ENCODE measurements at places on chromosomes 7 and 10.

- no peak for DNase-seq
These were observed 10.9 kb downstream of the PAPSS2 start for GRCh38 chr10:87670586-87670985.

GRCh38 chr10:75021379-75022249, 89.8 kb upstream of the SAMD8 start:
- DNase-seq: no peak

- no peak for DNase-seq
These were observed 674 bp upstream of the FRA10AC1 start for GRCh38 chr10:93703066-93703465.

DNA sequence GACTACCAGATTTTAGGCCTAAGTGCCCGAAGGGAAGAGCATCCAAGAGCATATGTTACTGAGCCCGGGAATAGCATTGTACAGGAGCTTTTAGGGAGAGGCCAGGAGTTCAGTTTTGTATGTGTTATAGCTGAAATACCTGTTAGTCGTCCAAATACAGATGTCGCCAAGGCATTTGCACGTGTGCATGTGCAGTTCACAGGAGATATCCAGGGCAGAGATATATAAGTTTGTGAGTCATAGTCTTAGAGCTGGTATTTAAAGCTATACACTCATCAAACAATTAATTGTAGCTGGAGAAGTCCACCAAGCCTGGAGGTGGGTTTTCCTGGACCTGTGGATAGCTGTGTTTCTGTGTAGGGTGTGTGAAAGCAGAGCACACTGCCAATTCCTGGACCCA, 394.0 kb upstream of the FZD8 start:
- DNase-seq: no peak

DNA sequence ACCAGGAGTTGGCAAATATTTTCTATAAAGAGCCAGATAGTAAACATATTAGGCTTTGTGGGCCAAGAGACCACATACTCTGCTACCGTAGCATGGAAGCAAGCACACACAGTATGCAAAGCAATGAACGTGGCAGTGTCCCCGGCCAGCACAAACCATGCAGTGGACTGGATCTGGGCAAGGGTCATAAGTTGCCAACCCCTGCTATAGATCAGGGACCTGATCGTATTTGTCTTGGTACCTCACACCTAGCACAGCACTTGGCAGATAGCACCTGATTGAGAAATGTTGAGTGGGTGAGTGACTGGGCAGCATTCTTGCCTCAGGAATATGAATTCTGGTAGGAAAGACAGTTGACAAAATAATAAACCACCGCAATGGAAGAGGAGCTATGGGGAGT, 331.9 kb downstream of the FGFR2 start:
- DNase-seq: no peak

DNA sequence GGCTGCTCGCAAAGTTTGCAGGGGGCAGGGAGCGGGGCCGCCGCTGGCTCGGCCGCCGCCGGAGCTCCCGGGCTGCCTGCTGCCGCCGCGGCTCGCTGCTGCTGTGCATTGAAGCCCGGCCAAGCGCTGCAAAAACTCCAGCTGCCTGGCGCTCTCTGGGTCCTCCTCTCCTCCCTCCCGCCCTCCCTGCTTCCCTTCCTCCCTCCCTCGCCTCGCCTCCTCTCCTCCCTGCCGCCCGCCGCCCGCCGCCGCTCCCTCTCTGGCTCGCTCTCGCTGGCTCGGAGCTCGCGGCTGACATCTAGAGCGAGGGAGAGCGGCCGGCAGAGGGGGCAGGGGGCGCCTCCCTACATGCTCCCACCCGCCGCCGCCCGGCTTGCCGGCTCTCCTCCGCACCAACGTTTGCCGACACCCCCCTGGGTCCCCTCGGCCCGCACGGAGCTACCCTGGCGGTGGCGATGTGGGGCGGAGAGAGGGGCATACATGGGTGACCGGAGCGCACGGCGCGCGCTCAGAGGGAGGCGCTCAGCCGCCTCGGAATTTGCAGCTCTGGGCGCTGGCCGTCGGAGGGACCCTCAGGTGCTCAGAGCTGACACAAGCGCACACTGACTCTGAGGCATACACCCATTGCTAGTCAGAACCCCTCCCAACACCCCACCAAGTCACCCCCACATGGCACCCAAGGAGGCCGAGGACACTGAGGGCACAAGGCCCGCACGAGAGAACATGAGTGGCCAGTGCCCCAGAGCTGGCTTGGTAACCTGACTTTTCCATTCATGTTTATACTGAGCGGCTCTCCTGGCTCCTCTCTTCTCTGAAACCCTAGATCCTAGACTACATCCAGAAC, 1.2 kb upstream of the PLXNA4 start:
- peak; percentile 32 for DNase-seq

DNA sequence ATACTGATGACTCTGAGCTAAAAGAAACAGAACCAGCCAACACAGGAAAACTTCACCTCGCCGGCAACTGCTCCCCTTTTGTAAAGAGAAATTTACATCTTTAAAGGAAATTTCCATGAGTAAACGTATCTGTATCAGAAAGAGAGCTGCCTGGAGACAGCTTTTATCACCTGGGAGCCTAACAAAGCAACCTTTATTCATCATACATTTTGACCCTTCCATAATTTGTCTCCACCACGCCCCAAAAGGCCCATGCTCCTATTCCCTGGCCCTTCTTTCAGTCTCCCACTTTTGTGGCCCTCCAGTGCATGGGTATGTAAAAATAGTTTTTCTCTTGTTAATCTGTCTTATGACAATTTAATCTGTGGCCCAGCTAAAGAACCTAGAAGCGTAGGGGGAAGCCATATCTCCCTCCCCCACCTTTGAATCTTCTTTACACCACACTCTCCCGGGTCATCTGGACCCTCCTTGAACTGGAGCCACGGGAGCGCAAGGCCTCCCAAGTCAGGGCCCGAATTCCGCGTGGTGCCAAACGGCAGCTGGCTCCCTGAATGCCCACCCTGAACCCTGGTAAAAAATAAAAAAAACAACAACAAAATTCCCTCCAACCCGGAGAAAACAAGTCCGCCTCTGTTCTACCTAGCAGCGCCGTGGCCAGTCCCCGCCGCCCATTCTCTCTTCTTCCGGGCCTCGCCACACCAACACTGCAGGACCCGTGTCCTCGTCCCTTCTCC, 15.4 kb upstream of the FKBP9 start:
- no peak for DNase-seq

GRCh38 chr7:114944745-114945625, 23.1 kb downstream of the MDFIC start:
- DNase-seq: peak; percentile 94

DNA sequence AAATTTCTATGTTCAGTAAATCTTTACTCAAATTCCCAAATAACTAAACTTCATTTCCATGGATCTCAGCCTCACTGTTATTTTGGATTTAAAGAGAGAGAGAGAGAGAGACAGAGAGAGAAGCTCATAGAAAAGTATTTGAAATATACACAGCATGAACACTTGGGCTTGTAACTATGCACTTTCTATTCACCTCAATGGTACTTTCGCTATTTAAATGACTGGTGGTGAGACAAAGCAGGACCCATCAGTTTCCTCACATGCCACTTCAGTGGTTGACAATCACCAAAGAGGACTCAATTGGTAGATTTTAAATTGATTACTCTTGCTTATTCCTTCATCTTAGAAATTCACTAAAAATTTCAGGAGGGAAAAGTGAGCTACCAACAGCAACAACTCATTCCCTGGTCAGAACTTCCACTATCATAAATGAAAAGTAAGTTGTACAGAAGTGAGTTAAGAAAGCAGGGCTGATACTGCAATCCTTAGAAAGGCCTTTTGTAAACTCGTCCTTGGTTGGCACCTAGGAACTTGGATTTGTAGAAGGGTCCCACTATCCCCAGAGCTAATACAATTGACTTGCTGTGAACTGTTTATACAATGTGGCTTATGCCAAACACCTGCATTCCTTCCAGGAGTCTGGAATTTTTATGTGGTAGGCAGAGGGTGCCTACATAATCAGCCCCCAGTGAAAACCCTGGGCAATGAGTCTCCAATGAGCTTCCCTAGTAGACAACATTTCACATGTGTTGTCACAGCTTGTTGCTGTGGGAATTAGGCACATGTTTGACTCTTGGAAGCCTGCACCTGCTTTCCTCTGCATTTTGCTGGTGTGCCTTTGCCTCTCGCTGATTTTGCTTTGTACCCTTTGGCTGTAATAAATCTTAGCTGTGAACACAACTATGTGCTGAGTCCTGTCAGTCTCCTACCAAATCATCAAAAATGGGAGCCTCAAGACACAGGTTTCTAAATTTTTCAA, 10.8 kb downstream of the ERLIN1 start:
- DNase-seq: no peak

GRCh38 chr10:121981346-121981745, 6.3 kb upstream of the NSMCE4A start:
- DNase-seq: no peak

- no peak for DNase-seq
These were observed 74.0 kb downstream of the PIP4K2A start for GRCh38 chr10:22640359-22640758.

DNA sequence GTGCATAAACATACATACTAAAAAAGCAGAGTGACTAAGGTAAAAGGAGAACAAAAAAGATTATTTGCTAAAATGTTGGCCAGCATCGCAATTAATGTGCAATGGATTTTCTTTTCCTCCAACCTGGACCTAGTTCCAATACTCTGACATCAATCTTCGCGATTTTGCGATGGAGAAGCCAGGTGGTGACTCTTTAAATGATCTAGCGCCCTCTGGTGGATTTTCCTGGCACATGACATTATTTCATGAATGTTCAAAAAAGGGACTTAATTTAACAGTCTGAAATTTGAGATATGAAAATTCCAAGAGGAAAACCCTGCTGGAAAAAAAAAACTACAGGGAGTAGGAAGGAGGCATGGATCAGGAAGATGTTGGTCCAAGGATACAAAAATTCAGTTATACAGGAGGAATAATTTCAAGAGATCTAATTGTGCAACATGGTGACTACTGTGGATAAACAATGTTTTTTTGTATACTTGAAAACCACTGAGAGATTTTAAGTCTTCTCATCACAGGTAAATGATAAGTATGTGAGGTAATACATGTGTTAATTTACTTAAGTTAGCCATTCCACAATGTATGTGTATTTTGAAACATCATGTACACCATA, 4.3 kb upstream of the KCNMA1 start:
- peak; percentile 42 for DNase-seq

DNA sequence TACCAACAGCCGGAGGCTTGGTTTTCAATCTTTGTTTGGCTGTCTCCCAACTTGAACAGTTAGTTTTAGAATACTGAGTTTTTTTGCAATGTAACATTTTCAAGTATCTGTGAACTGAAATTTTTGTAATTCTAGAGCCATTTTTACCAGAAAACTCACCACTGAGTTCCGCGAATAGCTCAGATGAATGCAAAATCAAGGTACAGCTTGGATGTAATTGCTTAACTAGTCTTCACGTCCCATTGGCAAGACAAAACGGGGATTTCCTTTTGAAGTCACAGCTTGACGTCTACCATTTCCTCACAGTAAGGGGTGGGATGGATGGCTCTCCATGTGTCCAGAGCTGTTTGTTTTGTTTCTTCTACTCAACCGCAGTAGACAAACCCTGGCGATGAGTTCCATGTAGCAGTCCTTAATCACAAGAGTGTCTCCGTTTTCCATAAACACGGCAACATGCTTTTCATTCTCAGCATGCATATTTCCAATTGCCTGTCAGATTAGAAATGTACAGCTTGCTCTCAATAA, 55.8 kb upstream of the FGFR2 start:
- DNase-seq: no peak

GRCh38 chr10:103834436-103835095, 20.8 kb downstream of the SH3PXD2A start:
- DNase-seq: no peak

DNA sequence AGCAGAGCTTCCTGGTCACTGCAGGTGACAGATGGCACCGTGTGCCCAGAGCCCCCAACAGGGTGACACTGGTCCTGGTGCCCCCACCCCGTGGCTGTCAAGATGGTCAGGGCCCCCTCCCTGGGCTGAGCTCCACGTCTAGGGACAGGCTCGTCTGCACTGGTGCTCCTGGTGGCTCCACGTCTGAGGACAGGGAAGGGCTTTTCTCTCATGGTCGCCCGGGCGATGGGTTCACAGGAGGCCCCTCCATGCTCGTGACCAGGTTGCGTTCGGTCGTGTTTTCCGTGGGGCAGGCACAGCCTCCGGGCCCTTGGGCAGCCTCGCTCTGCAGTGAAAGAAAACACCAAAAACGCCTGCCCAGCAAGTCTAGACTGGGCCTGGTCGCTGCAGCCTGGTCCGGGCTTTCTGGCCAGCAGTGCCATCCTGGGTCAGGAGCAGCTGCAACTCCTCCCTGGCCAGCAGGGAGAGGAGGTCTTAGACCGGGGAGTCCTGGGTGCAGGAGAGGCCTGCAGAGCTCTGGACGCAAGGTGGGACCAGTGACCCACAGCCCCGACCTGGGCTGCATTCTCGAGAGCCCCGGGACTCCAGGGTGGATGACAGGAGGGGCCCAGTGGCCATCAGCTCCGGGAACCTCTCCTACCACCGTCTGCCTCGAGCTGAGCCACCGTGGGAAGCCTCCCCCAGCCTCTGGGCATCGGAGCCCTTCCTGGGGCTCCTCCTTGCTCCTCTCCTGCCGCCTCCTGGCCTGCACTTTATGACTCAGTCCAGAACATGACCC, 27.9 kb upstream of the UTF1 start:
- DNase-seq: no peak

DNA sequence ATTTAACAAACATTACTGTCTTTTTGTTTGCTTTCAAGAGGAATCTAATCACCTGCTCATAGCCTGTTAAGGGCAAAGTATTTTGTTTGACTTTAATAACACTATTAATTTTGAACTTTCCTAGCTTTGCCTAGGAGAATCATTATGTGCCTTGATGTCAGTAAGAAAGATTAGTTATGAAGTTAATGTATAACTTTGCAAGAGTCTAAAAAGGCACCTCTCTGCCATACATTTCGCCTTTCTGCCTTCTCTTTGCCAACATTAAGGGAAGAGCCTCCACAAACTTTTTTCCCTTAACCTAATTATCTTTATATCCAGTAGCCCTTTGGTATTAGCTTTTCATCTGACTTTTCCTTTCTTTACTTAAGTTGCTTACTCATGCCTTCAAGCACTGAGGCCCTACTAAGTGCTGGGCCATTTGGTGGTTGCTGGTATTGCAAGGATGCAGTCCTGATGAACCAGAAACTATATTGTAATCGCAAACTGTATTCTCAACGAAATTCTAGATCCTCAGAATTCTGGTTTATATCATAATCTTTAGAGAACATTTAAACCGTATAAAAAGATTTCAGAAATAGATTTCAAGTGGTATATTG, 108.5 kb downstream of the SND1 start:
- DNase-seq: no peak

DNA sequence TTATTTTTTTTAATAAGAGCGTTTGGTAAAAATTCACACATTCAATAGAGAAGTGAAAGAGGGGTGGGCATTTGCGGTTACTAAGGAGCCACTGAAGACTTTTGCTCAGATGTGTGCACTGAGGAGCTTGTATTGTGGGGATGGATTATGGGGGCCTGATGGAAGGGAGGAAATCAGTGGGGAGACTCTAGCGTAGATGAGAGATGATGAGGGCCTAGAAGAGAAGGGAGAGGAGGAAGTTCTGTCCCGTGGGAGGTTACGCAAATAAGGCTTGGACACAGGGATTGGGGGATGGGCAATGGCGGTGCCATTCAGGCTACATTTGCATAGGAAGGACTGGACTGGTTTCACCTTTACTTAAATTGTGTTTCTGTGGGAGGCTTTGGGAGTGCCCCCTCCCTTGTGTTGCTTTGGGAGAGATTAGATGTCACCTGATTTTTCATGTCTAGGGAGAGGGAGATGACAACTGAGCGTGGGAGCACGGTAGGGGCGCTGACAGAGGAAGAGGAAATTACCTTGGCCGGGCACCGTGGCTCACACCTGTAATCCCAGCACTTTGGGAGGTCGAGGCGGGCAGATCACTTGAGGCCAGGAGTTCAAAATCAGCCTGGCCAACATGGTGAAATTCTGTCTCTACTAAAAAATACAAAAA, 2.2 kb upstream of the HIP1 start:
- no peak for DNase-seq

All from skeletal muscle cell (primary cell).